Heart left ventricle (tissue), 16 donors: ENCODE measurements at places on chromosomes 2 and 18. TPM values are rescaled to one million over a fixed set of nuclear protein-coding genes. Genes with fewer than 3 reads are reported as not detected.

FHL2 gene
- total RNA-seq = 649 TPM

SIX2 gene
- 0.32 TPM for total RNA-seq

CD226 gene
- 0.28 TPM for total RNA-seq

ANTXR1 gene
- total RNA-seq = 14.3 TPM

TEKT4 gene
- total RNA-seq = 0.25 TPM

RASGRP3 gene
- total RNA-seq = 62.2 TPM

DNA sequence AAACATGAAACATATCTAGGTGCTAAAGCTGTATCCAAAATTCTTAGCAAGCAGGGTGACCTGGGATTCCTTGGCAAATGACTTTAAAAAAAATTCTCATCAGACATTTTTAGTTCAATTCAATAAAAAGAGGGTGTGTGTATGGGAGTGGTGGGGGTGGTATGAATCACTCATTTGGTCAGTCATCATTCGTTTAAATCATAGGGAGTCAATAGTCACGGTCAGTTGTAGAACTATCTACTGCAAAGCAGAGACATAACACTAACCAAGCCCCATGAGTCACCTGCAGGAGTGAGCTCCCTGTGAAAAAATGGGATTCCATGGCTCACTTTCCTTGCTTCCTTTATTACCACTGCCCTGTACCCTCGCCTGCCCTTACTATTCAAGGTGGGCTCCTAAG is 380.6 kb upstream of the TCF4 start:
- no peak for DNase-seq

DNA sequence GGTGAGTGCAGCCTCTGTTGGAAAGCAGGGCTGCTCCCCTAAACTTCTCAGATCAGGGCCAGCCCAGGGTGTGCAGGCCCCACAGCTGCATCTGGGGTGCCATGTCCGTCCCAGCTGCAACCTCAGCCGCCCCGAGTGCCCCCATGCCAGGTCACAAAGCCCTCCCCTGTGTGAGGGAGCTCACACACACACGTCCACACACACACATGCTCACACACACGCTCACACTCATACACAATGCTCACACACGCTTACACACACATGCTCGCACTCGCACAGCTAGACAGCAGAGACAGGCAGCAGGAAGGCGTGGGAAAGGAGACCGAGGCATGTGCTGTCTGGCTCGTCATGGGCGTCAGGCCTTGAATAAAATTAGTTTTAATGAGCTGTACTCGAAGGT is 55.4 kb downstream of the ADI1 start:
- peak; percentile 60 for DNase-seq

DNA sequence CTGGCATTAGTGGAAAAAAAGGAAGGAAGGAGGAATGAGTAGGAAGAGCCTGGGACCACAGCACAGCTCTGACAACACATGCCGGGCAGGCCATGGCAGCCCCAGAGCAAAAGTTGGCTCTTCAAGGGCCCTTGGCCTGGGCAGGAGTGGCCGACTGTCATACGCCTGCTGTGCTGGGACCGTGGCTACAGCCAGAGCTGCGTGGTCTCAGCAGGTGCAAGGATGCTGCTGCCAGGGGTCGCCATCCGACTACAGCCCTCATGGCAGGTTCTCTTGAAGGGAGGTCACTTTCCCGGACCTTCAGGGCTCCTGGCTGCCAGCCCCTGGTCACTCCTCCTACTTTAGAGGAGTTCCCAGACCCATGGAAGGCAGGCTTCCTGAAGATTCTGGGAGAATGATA is 109.9 kb downstream of the ARL4C start:
- DNase-seq = no peak

GRCh38 chr2:129074298-129074920 is 755.7 kb upstream of the HS6ST1 start:
- no peak for DNase-seq

- DNase-seq = no peak
These were observed 61.4 kb upstream of the SLC14A2 start for GRCh38 chr18:45553723-45554388.

DNA sequence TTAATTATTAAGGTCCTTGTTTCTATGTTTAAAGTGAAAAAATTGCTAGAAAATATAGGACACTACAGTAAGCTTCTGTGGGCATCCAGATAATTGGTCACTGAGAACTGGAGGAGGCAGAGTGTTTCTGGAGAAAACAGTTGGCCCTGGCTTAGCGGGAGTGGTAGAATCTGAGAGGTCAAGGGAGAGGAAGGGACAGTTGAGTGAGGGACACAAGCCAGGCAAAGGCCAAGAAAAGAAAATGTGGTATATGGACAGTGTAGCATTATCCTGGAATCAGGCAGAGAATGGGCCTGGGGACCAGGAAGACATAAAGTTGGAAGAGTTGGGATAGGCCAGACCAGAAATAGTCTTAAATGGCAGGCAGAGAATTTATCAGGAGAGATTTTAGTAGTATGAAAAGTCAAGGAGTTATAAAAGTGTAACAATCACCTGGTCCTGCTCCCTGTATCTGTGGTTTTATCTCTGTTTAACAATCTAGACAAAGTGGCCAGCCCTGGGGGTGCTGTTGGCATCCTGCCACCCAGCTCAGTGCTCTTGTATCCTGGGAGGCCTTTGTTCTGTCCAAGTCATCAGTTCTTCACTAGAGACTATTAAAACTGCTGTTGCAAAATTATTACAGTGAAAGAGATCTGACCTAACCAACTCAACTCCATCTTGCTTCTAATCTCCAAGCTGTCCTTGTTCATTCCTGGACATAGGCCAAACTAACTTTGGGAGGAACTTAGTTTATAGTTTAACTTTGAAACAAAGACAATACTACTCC is 15.4 kb upstream of the MSGN1 start:
- DNase-seq = no peak

DNA sequence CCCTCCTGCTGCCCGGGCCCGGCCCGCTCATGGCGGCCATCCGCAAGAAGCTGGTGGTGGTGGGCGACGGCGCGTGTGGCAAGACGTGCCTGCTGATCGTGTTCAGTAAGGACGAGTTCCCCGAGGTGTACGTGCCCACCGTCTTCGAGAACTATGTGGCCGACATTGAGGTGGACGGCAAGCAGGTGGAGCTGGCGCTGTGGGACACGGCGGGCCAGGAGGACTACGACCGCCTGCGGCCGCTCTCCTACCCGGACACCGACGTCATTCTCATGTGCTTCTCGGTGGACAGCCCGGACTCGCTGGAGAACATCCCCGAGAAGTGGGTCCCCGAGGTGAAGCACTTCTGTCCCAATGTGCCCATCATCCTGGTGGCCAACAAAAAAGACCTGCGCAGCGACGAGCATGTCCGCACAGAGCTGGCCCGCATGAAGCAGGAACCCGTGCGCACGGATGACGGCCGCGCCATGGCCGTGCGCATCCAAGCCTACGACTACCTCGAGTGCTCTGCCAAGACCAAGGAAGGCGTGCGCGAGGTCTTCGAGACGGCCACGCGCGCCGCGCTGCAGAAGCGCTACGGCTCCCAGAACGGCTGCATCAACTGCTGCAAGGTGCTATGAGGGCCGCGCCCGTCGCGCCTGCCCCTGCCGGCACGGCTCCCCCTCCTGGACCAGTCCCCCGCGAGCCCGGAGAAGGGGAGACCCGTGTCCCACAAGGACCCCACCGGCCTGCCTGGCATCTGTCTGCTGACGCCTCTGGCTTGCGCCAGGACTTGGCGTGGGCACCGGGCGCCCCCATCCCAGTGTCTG is 767 bp downstream of the RHOB start:
- peak; percentile 59 for DNase-seq

GRCh38 chr2:220075835-220076234 is 448.4 kb downstream of the SLC4A3 start:
- DNase-seq = no peak

DNA sequence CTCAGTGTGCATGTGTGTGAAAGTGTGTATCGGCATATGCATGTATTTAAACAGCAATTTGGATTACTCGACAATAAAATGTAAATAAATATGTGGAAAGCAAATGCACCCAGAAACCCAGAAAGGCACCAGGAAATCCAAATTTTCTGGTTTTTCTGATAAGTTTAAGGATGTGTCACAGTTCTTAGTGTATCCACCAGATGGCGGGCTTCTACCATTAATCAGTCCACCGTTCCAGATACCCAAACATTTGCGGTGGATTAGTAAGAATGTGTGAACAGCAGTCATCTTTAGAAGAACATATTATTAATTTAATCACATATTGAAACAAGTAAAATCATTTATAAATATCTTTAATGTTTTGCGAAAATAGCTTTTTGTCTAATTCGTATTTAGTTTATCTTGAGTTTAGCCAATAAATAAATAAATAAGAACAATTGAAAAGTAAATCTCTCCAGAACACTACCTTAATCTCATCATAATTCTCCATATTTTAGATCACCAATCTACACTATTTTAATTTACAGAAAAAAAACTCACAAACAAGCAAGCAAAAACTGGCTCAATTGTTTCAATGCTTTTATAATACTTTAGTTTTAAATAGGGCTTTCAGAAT is 298.9 kb downstream of the DSEL start:
- peak; percentile 29 for DNase-seq

GRCh38 chr18:11512096-11513025 is 97.0 kb upstream of the SLC35G4 start:
- no peak for DNase-seq

- DNase-seq = no peak
These were observed 851.4 kb upstream of the SOX11 start for GRCh38 chr2:4840791-4841190.

DNA sequence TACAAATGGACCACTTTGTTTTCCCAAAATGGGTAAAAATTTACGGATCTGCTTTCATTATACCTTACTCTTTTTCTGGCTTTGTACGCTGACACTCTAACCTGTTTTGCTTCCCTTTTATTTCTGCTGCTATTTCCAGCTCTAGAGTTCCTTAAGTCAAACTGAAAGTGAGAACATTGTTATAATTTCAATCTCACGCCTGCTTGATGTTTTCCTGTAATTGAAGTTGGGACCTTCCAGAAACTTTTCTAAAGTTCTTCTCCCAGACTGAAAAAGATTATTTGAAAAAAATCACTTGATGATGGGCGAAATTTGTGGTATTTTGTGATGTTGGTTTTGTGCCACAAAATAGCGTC is 1.8 kb downstream of the GLS start:
- no peak for DNase-seq

- DNase-seq = no peak
These were observed 11.3 kb upstream of the MLPH start for GRCh38 chr2:237475704-237476141.

DNA sequence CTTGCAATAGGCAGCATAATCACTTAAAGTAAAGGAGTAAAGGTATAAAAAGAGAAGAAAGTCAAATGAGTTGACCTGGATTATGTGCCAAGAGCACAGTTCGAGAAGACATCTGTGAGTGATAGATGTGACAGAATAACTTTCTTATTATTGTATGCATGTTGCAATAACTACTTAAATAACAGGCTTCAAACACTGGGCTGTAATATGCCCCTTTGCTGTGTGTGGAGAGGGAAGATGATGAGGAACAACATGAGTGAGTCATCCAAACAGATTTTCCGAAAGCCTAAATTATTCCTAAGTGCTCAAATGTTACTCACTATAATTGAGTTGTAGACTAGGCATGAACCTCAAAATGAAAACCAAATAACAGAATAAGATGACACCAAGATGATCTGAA is 328.1 kb downstream of the EXOC6B start:
- no peak for DNase-seq

DNA sequence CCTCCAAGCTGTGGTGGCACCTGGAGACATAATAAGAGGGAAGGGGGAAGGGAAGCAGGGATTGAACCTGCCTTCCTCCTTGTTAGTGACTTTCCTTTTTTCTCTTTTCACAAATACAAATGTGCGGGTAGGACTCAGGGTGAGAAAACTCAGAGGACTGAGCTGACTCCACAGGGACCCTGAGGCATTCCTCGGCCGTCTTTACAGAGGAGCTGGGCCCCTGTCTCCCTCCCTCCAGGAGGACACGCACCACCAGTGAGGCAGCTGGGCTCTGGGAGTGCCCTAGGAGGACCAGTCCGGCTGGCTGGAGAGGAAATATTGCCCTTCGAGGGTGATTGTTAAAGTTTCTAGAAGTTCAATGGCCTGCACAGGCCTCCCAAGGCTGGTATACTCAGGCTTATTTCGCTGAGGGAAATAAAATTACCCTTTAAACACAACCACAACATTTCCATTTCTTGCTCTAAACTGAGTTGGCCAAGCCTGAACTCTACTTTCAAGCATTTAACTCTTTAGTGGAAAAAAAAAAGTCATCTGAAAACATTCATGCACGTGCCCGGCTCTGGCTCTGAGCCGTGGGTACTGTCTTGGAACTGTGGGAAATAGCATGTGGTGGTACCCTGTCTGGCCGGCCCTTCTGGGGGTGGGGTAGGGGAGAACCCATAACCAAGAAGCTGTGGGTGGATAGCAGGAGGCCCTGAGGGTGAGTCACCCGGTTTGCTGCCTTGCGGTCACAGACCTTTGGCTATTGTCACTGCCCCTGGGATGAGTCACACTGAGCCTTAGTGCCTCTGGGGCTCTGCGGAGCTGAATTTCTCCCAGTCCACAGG is 116.0 kb downstream of the COPS8 start:
- peak; percentile 75 for DNase-seq

DNA sequence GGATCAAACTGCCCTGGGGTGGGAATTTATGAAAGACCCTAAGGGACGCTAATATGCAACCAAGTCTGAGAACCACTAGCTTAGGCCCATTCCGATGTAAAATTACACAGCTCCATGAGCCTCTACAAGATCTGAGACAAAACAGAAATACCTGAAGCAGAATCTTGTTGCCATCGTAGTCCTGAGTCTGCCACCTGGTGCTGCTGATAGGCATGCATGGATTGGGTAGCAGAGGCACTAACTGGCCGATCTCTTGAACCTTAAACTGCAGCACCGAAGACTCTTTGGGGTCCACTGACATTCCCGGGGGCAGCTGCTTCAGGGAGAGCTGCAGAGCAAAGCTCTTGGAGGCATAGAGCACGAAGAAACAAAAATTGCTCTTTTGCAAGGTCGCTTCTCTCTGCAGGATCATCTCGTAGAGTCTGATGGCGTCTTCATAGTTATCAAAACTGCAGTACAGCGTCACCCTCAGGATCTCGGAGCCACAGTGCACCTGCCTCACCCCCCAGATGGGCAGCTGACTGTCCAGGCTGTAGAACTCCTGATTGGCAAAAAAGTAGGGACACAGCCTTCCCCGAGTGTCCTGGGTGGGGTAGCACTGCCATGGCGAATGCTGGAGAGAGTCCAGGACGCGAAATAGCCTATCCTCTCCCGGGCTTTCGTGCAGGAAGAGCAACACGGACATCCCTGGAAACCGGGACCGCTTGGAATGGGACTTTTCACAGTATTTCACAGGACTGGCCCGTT is 848 bp downstream of the FAM124B start:
- peak; percentile 22 for DNase-seq

DNA sequence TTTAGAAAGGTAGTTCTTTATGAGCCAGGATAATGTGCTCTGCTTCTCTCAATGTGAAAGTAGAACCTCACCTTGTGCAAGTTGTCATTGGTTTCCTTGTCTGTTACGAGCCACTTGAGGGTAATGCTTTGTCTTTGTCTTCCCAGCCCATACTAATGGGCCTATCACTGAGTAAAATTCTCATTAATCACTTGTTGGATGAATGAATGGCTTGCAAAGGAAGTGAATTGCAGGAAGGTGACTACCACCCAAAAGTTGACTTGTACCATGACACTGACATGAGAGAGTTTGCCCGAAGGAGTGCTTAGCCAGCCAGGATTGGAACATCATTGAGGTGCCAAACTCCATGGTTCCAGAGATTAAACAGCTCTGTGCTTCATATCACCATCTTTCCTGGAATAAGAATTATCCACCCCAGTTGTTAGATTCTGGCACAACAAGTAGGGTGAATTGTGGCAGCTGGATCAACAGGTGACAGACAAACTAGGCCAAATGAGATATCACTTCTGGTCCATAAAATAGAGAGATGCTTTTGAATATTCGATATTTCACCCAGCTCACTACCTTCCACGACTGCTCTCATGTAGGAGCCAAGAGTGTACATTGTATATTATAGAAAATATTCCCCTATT is 20.5 kb upstream of the CD28 start:
- no peak for DNase-seq
